ENCODE measurements at places on chromosomes 6 and 20. TPM values are rescaled to one million over a fixed set of nuclear protein-coding genes. Genes with fewer than 3 reads are reported as not detected.

GRCh38 chr6:105398859-105399258, 4.0 kb downstream of the PREP start:
- no peak for DNase-seq

DNA sequence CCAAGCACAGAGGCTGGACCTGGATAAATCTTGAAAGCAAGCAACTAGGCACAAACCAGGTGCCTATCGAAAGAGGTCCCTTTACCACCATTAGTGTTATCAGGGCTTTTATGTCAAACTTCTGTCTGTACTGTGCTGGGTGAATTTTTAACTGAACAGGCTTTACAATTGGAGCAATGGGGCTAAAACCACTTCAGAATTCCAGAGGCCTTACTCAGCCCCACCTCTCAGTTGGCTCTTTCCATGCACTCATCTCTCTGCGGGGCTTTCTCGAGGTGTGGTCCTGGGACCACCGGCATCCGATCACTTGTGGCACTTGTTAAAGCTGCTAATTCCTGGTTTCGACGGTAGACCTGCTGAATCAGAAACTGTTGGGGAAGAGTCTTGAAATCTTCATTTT, 232.5 kb downstream of the SOX4 start:
- no peak for DNase-seq

GRCh38 chr6:35629876-35630378, 58.8 kb downstream of the FKBP5 start:
- DNase-seq: no peak

The OTOR gene
- not detected for total RNA-seq

The REV3L gene
- 18.8 TPM for total RNA-seq

GRCh38 chr6:28615955-28616747, 90.5 kb downstream of the GPX5 start:
- DNase-seq: no peak

GRCh38 chr20:36862857-36863668, 12.9 kb upstream of the TLDC2 start:
- DNase-seq: no peak

The ATP9A gene
- 55.6 TPM for total RNA-seq

DNA sequence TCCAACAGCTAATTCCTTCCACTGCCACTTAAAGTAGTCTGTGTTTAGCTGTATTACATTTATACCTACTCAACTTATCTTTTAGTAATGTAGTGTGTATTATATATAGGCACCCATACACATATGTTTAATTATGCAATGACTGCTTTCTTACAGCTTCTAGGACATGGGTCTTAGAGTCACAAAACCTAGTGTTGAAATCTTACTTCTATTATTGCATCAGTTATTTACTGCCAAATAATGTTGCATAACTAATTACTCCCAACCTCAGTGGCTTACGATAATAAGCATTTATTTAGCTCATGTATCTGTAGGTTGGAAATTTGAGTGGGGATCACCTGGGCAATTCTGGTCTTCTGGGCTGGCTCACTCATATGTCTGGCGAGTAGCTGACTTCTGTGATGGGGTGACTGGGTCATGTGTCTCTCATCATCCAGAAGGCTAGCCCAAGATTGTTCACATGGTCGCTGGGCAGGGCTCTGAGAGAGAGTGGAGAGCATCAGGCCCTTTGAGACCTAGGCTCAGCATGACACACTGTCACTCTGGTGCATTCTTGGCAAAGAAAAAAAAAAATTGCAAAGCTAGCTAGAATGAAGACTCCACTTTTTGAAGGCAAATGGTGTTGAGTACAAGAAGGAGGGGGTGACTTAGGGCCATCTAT, 187.0 kb downstream of the PLCB1 start:
- DNase-seq: no peak

- DNase-seq: no peak
Measured at GRCh38 chr6:134932535-134933470, 17.1 kb downstream of the ALDH8A1 start.

DNA sequence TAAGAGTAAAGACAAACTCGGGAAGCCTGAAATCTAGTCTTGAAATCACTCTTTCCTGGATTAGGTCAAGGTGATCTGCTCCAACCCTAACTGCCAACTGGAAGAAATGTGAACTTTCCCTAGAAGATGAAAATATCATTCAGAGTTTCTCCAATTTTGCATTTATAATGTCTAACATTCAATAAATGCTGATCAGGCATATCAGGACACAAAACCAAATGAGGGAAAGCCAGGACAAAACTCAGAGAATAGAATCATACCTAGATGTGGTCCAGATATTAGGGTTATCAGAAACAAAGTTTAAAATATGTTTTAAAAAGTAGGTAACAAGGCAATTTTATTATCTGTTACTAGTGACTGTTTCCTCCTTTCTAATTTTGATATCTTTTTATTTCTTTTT, 335.5 kb upstream of the MAP3K7 start:
- DNase-seq: no peak

- no peak for DNase-seq
Measured at GRCh38 chr6:40395066-40395697, 192.0 kb downstream of the LRFN2 start.

DNA sequence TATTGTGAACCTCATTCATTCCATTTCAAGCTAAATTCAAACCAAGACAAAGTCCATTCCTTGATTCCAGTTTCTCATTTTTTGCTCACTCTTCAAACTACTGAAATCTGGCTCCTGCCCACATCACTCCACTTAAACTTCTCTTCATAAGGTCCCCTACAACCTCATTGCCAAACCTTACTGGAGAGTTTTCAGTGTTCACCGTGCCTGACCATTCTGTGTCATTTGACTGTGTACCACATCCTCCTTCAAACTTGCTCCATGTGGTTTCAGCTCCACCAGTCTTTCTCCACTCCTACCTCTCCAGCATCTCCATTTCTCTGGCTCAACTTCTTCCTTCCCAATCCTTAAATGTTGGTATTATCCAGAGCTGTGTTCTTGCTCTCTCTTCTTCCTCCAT, 38.5 kb upstream of the TAB2 start:
- no peak for DNase-seq

The PDE7B gene
- total RNA-seq: 19.4 TPM

DNA sequence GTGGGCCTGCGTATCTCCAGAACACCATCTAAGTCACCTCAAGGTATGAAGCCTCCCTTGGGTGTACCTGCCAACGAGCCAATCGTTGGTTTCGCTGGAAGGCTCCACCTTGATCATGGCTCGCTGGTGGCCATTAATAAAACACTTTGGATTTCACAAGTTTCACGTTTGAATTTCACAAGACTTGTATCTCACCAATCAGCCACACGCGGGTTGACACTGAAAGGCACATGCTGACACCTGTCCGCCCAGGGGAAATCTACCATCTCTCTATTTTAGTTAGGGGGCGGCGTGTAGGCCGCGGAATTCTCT, 586 bp upstream of the HMGA1 start:
- peak; percentile 58 for DNase-seq

DNA sequence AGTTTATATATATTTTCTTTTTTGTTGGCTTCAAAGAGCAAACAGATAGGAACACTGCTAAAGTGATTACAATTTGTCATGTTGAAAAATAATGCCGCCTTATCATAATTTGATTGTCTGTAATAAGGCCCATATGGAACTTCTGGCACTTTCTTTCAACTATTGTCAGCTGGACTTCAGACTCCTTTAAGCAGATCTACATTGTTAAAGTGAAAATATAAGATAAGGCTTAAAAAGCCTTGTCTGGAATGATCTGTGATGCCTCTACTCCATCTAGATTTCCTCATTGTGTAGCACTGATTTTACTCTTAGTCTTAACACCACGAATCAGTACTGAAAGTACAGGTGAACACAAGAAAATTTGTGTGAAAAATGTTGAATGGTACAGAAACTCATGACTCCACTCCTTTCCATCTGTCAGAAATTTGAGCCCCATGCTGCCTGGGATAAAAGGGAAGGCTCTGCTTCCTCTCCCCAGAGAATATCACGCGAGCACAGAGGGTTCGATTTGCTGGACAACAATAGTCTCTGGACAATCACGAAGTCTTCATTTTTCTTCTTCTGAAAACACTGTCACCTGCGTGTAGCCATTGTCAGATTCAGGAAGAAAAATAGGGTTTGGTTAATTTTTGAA, 56.0 kb downstream of the BCAS1 start:
- DNase-seq: no peak

The PIM1 gene
- total RNA-seq: 0.40 TPM

- no peak for DNase-seq
Measured at GRCh38 chr6:84353459-84354423, 126.3 kb upstream of the CEP162 start.

The HUS1B gene
- 0.79 TPM for total RNA-seq

GRCh38 chr6:39777218-39777617, 15.0 kb upstream of the DAAM2 start:
- no peak for DNase-seq

DNA sequence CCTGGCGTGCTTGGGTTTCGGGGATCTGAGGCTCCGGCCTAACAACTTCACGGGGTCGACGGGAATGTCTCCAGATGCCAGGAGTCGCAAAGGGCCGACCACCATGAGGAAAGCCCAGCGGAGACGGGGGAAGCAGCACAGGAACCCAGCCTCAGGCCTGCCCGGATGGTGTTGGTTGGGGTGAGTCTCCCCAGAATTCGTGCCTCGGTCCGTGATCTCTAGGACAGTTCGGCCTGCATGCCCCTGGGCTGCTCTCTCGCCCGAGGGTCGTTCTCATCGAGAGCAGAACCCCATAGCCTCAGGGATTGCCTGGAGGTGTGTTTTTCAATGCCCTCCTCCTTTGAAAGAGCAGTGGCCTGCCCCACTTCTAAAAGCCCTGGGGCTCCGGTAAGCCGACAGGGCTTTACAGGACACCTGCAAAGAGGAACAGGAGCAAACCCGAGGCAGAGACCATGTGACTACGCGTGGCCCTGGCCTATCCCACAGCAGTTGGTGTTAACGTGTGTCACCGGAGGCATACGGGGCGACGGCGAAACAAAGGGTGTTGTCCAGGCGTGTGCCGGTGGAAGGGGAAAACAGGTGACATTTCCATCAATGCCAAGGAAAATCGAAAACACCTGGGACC, 973.1 kb upstream of the DEFB115 start:
- no peak for DNase-seq

The ZNF451 gene
- 31.6 TPM for total RNA-seq

DNA sequence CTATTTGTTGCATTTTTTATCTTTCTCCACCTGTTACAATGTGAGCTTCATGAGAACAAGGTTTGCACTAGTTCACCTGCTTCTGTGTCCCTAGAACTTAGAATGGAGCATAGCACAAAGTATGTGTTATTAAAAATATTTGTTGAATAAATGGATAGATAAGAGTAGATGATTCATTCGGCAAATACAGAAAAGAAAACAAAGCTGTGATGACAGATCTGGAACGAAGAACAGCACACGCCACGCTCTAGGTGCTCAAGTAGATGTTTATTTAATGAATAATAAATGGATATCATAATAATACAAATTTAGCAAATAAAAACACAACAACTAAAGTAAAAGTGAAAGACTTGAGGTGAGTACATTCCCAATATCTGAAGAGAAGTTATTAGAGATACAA, 273.1 kb downstream of the HAO1 start:
- DNase-seq: peak; percentile 21

The BTN1A1 gene
- total RNA-seq: not detected

DNA sequence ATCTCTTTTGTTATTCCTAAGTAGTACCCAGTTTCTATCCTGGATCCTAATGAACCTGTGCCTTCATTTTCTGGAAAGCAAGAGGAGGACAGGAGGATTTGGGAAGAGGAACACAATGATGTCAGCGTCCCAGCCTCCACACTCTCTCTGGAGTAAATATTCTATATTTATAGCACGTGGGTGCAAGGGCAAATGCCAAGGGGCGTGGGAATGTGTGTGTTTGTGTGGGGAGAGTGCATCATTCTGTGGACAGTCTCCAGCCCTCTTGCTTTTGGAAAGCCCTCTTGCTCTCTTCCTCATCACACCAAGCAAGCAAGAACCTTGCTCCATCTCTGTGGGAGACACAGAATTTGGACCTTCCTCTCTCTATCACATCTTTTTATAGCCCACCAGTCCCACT, 103.2 kb upstream of the EMILIN3 start:
- no peak for DNase-seq

DNA sequence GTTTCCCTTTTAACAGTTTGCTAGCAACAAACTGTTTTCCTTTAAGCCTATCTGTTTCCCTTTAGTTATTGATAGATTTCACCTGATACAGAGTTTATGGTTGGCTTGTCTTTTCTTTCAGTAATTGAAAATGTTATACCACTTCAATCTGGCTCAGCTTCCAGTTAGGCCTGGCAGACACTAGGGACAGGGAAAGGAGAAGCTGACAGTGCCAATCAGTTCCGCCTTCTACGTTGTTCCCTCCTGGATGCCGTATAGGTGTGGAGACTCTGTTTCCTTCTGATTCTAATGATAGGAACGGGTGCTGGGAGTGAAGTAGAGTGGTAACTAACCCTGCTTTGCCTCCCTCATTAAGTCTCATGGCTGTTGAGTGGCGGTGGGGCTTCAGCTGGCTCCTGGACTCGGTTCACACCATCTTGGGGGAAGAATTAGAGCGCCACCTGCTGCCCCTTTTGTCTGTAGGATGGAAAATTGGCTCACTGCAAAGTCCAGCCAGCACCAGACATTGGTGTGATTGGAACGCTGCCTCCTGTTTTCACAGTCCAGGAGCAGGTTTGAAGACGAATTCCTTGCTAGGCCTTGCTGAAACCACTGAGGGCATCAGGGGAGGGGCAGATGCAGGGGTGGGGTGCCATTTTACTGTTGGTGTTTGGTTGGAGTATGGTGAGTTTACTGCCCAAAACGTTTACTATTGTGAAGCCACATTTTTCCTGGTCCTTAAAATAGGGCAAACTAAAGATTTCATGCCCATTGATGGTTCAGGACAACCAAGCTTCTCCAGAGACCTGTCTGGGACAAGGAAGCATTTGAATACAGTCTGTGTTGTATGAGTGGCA, 1729.5 kb downstream of the GRIK2 start:
- no peak for DNase-seq

The FERMT1 gene
- total RNA-seq: under 0.01 TPM

The MYB gene
- not detected for total RNA-seq

DNA sequence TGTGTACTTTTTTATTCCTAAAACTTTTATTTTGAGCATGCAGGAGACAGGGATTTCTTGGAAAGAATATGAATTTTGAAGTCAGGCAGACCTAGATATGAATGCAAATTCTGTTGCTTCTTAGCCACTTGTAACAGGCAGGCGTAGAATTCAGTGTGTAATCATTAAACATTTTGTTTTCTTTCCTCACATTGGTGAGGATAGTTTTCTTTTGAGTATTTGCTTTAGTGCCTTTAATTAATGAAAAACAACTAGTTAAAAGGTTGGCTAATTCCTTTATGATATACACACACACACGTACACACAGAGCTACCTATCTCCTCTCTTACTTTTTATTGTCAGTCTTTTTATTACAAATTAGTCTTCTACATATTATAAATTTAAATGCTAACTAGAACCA, 342.3 kb downstream of the CDKAL1 start:
- DNase-seq: no peak

DNA sequence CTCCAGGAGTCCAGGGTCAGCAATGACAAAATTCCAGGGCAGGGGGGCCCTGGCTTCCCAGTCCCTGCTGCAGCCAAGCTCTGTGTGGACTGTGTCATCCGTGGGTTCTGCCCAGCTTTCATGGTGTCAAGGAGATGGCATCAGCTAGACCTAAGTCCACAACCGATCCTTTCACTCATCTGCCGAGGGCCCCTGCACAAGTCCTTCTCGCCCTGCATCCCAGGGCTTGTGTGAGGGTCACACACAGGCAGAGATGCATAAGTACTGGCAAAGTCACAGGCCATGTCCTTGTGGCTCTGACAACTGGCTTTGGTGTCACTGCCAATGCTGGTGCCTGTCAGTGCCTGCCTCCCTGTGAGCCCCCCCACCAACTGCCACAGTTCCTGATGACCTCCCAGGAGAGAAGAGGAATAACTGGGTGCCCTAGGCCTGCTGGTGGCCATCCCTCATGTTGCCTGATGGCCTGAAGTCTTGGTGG, 181.4 kb upstream of the CST7 start:
- DNase-seq: no peak
